ENCODE measurements at places on chromosomes 1 and 21.

- DNase-seq: no peak
- no peaks in the 10 kb centered on the region for H3K27me3 ChIP-seq
- no peak overlapping the region for H3K27ac ChIP-seq
- no peaks in the 10 kb centered on the region for H3K4me1 ChIP-seq
Observed at GRCh38 chr1:231964241-231964640, 337.7 kb downstream of the DISC1 start.

DNA sequence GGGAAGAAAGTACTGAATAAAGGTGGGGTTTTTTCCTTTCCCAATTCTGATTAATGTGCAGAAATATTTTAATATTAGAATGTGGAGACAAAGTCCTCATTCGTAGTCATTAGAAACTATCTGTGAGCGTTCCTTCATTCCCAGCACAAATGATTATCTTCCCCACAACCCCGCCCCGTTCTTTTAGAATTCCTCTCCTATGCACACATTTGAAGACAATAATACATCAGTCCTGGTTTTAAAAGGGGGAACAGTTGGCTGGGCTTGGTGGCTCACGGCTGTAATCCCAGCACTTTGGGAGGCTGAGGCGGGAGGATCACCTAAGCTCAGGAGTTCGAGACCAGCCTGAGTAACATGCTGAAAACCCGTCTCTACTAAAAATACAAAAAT, 876 bp downstream of the ALDH9A1 start:
- no peaks in the 10 kb centered on the region for H3K27me3 ChIP-seq
- peak overlapping the region; percentile 84 for H3K4me3 ChIP-seq
- no peaks in the 10 kb centered on the region for H3K36me3 ChIP-seq
- H3K4me1 ChIP-seq: peaks cover 8% of the 10 kb centered on the region
- peak overlapping the region; percentile 87 for H3K27ac ChIP-seq

DNA sequence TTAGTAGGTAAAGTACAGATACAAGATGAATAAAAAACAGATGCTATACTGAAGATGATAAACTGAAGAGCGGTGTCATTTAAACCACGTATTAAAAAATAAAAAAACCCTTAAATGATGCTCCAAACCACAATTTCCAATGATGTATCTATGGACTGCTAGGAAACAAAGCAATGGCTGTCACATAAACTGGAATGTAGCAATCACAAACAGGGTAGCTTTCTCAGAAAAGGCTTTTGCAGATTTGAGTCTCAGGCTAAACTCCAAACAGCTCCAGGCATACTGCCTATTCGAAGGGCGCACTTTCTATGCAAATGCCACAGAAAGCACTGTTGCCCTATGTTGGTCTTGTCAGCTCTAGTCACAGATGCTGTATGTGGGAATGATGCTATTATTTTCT, 12.4 kb upstream of the H3-3A start:
- H3K4me1 ChIP-seq: peaks cover 10% of the 10 kb centered on the region
- H3K27me3 ChIP-seq: no peaks in the 10 kb centered on the region
- no peaks in the 10 kb centered on the region for H3K36me3 ChIP-seq
- no peak for DNase-seq

GRCh38 chr1:90715309-90715708, 1.8 kb downstream of the BARHL2 start:
- H3K36me3 ChIP-seq: no peaks in the 10 kb centered on the region
- no peak overlapping the region for H3K4me3 ChIP-seq
- DNase-seq: no peak
- H3K27ac ChIP-seq: no peak overlapping the region
- peaks cover 2% of the 10 kb centered on the region for H3K4me1 ChIP-seq

DNA sequence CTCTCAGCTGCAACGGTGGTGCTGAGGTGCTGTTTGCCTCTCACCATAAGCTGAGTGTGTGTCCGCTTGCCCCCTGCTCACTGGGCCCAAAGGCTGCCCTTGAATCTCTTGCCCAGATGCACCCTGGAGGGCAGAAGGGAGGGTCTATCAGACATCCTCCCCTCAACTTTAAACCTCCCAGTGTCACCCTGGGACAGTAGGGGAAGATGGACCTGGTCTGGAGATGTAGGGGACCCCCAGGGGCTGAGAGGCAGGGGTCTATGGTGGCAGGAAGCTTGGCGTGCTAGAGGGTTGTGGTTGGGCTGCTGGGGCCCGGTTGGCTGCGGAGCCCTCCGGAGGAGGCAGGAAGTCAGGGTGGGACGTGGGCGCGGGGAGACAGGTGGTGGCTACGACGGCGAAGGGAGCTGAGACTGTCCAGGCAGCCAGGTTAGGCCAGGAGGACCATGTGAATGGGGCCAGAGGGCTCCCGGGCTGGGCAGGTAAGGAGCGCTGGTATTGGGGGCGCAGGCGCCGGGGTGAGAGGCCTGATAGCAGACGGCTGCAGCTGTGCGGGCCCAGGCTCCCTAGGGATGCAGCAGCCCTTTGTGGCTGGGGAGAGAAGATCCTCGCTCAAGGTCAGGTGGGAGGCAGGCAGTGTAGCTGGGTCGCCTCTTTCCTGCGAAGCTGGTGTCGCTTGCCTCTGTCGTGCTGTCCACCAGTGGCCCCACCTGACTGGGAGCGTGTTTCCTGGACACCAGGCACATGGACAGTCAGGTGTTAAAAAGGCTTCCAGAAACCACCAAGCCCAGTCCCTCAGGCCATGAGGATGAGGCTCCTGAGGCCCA, at the start of gene LCK:
Gene LCK, plus strand, starts transcription at position 373 of the 824 bp plus-strand sequence. CDS start 23,065 bp downstream, outside the sequence.
- H3K4me1 ChIP-seq: peaks cover 12% of the 10 kb centered on the region
- no peaks in the 10 kb centered on the region for H3K27me3 ChIP-seq
- no peak for DNase-seq
- H3K36me3 ChIP-seq: no peaks in the 10 kb centered on the region
- no peak within 1 kb of the TSS for H3K27ac ChIP-seq

DNA sequence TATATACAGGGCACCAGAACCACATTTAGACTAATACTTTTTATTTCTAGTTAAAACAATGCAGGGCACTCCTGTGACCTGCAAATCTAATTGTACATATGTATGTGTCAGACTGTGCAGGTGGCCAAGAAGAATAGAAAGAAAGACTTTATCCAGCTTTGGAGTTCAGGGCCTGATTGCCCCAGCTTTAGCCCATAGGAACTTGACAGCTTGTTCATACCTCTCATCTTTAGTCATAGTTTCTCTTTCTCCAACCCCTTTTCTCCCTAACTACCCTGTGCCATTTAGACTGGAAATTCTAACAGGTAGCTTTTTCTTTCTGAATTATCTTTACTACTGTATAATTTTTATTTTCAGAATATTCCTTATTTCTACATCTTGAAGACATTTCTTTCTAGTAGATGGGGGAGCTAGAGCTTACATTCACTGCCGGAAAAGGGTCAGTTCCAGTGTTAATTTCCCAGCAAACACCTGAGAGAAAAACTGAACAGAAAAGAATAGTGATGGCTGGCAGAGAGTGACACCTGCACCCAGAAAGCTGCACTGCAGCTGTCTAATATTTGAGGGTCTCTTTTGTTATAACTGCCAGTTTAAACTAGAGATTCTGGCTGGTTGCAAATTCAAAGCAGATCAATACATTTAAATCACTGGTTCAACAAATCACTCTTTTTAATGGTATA, 8.4 kb downstream of the YBX1 start:
- DNase-seq: no peak
- H3K36me3 ChIP-seq: no peaks in the 10 kb centered on the region
- no peak overlapping the region for H3K27ac ChIP-seq
- peaks cover 18% of the 10 kb centered on the region for H3K4me1 ChIP-seq
- no peak overlapping the region for H3K4me3 ChIP-seq
- H3K27me3 ChIP-seq: no peaks in the 10 kb centered on the region

- no peak overlapping the region for H3K27ac ChIP-seq
- H3K27me3 ChIP-seq: no peaks in the 10 kb centered on the region
- H3K36me3 ChIP-seq: no peaks in the 10 kb centered on the region
- peaks cover 2% of the 10 kb centered on the region for H3K4me1 ChIP-seq
- no peak for DNase-seq
Observed at GRCh38 chr1:232110281-232111090, 483.9 kb downstream of the DISC1 start.

DNA sequence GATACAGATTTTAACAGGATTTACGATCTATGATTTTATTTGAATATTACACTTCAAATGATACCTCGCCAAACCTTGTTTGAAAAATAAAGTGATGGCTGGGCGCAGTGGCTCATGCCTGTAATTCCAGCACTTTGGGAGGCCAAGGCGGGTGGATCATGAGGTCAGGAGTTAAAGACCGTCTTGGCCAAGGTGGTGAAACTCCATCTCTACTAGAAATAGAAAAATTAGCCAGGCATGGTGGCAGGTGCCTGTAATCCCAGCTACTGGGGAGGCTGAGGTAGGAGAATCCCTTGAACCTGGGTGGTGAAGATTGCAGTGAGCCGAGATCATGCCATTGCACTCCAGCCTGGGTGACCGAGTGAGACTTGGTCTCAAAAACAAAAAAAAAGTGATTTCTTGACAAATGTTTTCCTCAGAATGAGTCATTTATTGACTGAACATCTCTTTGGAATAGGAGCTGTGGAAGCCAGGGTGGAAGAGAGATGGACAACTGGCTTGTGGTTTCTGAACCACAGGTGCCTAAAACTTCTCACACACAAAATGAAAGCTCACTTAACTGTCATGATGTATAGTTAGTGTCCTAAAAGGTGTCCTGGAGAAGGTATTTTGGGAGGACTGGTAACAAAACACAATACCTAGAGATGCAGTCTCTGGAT, 11.9 kb downstream of the PKNOX1 start:
- DNase-seq: no peak
- H3K27me3 ChIP-seq: no peaks in the 10 kb centered on the region
- H3K4me1 ChIP-seq: no peaks in the 10 kb centered on the region
- H3K4me3 ChIP-seq: no peak overlapping the region
- H3K27ac ChIP-seq: no peak overlapping the region
- no peaks in the 10 kb centered on the region for H3K36me3 ChIP-seq

GRCh38 chr1:41341365-41341683, 19.9 kb upstream of the FOXO6 start:
- peak; percentile 1 for DNase-seq
- no peaks in the 10 kb centered on the region for H3K27me3 ChIP-seq
- no peaks in the 10 kb centered on the region for H3K4me1 ChIP-seq
- H3K4me3 ChIP-seq: no peak overlapping the region

DNA sequence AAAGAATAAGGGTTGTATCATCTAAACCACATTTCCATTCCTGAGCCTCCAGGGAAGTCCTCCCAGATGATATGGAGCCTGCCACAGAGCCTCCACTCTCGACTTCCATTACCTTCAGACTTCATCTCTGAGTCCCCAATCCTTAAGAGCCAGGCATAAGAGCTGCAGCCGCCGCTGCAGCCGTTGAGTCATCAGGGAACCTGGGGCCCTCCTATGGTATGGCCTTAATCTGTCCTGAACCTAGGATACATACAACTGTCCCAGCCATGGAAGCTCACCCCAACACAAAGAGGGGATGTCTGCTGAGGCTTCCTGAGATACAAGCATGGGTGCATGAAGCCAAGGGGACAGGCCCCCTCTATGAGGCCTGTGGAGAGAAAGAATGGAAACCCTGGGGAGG, 16.3 kb downstream of the TAL1 start:
- H3K36me3 ChIP-seq: no peaks in the 10 kb centered on the region
- H3K4me3 ChIP-seq: no peak overlapping the region
- H3K4me1 ChIP-seq: no peaks in the 10 kb centered on the region
- H3K27ac ChIP-seq: no peak overlapping the region

DNA sequence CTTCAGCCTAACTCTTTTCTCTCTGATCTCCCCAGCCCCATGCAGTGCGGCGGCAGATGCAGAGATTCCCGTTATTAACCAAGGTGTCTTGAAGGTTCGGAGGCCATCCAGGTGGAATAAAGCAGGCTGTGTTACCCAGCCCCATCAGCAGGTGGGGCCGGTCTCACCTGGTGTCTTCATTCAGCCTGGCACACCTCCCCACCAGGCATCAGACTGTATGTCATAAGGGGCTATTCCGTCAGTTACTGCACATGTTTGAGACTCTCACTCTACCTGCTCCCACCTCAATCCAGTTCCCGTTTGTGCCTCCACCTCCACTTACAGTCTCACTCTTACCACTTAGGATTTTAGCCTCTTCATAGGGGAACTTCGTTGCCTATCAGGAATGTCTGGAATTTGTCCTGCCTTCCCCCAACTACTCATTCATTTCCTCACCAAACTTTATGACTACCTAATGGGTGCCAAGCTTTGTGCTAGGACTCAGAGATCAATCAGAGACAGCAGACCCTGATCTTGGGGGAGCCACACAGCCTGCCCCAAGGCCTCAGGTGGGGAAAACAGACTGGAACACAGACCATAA, 170.2 kb downstream of the PLPP3 start:
- no peak for DNase-seq
- H3K36me3 ChIP-seq: no peaks in the 10 kb centered on the region
- H3K27me3 ChIP-seq: no peaks in the 10 kb centered on the region
- H3K4me1 ChIP-seq: peaks cover 7% of the 10 kb centered on the region
- no peak overlapping the region for H3K4me3 ChIP-seq

GRCh38 chr1:229254910-229255541, 15.9 kb upstream of the RAB4A start:
- no peak overlapping the region for H3K4me3 ChIP-seq
- no peak overlapping the region for H3K27ac ChIP-seq
- DNase-seq: no peak
- H3K4me1 ChIP-seq: no peaks in the 10 kb centered on the region
- no peaks in the 10 kb centered on the region for H3K27me3 ChIP-seq
- H3K36me3 ChIP-seq: no peaks in the 10 kb centered on the region

DNA sequence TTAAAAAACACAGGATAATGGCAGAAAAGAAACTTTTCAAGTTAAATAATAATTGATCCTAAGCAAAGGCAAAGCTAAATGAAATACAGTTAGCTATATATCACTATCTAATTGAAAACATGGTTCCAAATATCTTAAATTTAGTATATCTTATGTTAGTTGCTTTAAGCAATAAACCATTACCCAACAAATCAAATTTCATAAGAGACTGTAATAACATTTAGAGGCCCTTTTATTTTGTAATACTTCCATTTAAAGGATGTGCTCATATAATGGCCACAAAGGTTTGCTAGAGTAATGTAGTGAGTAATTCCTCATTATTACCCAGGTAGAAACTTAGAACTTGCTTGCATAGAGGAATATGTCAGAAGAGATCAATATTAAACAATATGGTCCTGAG, 32.3 kb downstream of the RPL5 start:
- H3K4me3 ChIP-seq: no peak overlapping the region
- H3K4me1 ChIP-seq: no peaks in the 10 kb centered on the region
- DNase-seq: no peak
- H3K36me3 ChIP-seq: no peaks in the 10 kb centered on the region

DNA sequence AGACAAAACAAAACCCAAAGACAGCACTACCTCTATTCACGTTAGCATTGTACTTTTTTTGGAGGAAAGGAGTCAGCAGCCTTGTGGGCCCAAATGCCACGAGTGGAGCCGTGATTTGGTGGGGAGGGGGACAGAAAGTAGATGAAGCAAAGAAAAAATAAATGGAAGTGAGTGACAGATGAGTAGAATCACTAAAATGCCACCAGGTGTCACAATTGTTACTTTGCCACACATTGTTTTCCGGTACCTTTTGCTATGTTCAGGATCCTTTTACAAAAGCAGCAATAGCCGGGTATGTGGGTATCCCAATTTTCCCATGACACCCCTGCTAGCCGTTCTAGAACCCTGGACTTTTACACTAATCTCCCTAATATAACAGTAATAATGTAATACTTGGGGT, 85.0 kb upstream of the AK4 start:
- no peak overlapping the region for H3K4me3 ChIP-seq
- no peak for DNase-seq
- H3K4me1 ChIP-seq: peaks cover 11% of the 10 kb centered on the region

GRCh38 chr1:159600894-159601293, 13.3 kb downstream of the APCS start:
- H3K36me3 ChIP-seq: no peaks in the 10 kb centered on the region
- H3K4me3 ChIP-seq: no peak overlapping the region
- no peaks in the 10 kb centered on the region for H3K27me3 ChIP-seq
- no peaks in the 10 kb centered on the region for H3K4me1 ChIP-seq
